CD4-positive, alpha-beta T cell treated with Interleukin-2 at 100 ng/mL for 4 hours (primary cell): ENCODE measurements at places on chromosomes 1 and 21.

GRCh38 chr1:52917156-52917555, 4.4 kb downstream of the ECHDC2 start:
- DNase-seq: no peak

- no peak for DNase-seq
Measured at GRCh38 chr1:227219715-227220292, 98.5 kb downstream of the CDC42BPA start.

- DNase-seq: no peak
Measured at GRCh38 chr1:56646611-56647010, 1.5 kb downstream of the PRKAA2 start.

DNA sequence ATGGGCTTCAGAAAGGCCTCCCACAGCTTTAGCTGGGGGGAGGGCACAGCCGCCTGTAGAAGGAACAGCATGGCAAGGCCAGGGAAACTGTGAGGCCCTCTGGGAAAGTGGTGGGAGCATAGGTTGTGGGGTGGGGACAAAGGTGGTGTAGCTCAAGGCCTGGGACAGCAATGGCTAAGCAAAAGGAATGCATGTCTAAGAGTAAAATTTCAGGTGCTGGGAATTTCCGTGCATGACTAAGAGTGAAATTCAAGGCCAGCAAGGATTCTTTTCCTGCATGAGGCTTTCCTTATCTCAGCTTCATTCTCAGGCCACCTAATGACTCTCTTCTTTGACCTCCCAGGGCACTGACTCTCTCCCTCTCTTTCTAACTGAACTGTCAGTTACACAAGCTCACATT, 86.5 kb upstream of the WNT4 start:
- no peak for DNase-seq

DNA sequence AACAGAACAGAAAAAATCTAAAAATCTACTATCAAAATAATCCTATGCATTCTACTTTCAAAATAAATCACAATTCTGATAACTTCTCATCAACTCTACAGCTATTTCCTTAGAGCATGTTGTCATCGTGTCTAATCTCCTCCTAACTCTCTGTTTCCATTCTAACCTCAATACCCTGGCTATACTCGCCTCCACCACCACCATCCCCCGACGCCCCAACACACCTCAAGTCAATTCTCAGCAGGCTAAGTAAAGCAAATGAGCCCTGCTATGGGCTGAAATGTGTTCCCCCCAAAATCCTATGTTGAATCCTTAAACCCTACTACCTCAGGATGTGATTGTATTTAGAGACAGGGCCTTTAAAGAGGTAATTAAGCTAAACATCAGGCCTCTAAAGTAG, 34.6 kb downstream of the NRDC start:
- no peak for DNase-seq

DNA sequence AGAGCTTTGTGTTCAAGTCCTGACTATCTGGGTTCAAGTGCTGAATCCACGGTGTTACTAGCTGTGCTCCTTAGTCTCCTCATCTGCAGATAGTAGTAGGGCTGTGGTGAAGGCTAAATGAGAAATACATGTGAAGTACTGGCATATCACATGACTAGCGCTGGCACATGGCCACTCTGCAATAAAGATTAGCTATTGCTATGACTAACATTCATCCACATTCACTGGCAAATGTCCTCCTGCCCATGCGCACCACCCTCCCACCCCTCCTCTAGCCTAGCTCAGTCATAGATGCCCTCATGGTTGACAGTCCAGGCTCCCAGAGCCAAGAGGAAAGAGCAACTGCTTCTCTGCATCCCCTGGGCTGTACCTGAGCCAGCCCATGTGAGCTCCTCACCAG, 8.5 kb upstream of the COL8A2 start:
- DNase-seq: no peak

- no peak for DNase-seq
Measured at GRCh38 chr1:154849645-154850131, 20.4 kb downstream of the KCNN3 start.

DNA sequence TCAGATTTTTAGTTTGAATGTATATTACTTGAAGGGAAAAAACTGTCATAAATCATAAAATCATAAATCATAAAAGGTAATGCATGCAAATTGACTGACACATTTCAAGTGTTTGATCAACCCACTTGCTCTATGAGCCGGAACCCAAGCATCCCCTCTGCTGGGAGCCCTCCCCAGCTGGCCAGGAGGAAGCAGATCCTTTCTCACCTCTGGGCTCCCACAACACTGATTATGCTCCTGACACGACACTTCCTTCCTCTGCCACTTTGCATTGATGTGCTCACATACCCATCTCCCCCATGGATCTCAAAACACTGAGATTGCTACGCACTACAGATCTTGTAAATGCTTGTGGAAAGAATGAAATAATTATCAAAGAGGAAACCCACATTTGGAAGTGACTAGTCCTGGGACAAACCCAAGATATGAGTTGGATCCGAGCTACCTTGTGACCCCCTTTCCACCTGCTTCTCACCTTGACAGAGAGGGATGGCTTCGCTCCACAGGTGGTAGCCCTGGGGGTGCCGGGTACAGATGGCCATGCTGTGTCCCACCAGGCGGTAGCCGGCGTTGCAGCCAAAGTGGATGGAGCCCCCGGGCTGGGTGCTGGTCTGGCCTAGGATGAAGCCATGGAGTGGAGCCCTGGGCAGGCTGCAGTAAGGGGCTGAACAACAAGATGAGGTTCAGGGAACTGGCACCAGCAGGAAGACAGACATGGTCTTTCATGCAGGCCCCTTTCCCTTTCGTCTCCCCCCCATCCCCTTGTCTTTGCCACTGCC, 104.6 kb downstream of the ZSCAN20 start:
- DNase-seq: no peak

GRCh38 chr1:88529581-88529980, 154.5 kb upstream of the PKN2 start:
- DNase-seq: no peak

DNA sequence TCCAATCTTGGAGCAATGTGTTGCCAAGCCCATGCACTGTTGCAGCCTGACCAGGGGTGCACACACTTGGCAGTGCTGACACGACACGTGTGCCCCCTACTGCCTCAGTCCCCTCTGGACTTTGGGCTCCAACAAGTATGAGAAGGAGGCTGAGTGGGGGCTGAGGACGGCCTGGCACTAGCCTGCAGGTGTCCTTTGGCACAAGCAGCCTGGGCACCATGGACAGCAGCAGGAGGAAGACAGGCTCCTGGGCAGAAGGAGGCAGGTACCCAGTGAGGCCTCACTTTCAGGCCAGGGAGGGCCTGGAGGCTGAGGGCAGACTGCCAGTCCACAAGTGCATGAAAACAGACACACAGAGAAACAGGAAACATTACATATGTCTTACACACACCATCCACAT, 1702.9 kb upstream of the B3GALT2 start:
- no peak for DNase-seq

DNA sequence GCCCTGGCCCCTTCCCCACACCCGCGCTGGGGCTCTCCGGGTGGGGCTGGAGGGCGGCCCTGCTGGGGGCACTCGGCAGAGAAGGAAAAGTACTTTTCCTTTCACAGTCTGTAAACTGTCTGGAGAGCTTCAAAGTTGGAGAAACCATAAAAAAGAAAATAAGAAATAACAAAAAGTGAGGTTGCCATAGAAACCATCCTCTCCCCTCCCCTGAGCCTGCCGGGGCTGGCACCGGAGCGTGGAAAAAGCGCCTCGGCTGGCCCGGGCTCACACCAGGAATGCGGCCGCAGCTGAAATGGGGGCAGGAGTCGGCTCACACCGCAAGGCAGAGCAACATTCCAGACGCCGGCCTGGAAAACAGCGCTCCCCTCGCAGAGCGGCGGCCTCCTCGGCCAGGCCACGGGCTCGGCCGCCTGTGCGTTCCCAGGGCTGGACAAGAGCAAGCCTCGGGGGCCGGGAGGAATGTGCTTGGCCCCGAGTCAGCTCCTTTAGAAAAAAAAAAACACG, 69.2 kb downstream of the MORN1 start:
- DNase-seq: no peak

GRCh38 chr21:28568692-28569091, 424.0 kb downstream of the LTN1 start:
- no peak for DNase-seq

- DNase-seq: no peak
Measured at GRCh38 chr1:12300706-12301105, 70.9 kb downstream of the VPS13D start.

DNA sequence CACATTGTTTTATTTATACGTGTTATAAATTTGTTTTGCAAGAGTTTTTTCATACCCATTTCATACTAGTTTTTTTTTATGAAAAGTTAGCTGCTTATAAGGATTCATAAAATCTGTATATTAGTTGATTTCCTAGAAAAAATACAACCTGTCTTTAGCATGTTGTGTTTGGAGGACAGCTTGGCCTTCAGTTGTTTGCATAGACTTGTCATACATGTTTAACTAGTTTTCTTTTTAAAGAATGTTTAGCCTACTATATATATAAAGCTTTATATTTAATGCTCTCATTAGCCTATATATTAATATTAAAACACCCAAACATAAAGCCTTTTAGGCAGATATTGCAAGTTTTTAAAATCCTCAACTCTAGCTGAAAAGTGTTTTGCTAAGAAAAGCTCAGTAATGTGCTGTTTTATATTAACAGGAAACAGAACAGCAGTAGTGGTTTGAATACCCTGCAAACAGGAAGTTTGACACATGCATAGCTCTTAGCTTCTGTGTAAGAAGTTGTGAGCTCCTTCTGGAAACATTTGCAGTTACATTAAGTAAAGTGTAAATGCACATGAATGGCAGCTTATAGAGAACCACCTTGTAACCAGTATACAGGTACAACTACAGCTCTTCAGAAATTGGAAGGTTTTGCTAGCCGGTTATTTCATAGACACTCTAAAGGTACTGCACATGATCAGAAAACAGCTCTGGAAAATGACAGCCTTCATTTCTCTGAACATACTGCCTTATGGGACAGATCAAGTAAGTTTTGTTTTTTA, at the start of gene PRKACB:
Gene PRKACB, plus strand, starts transcription at position 476 of the 770 bp plus-strand sequence. Its CDS starts 91 bp downstream, at position 567.
- peak; percentile 80 for DNase-seq

DNA sequence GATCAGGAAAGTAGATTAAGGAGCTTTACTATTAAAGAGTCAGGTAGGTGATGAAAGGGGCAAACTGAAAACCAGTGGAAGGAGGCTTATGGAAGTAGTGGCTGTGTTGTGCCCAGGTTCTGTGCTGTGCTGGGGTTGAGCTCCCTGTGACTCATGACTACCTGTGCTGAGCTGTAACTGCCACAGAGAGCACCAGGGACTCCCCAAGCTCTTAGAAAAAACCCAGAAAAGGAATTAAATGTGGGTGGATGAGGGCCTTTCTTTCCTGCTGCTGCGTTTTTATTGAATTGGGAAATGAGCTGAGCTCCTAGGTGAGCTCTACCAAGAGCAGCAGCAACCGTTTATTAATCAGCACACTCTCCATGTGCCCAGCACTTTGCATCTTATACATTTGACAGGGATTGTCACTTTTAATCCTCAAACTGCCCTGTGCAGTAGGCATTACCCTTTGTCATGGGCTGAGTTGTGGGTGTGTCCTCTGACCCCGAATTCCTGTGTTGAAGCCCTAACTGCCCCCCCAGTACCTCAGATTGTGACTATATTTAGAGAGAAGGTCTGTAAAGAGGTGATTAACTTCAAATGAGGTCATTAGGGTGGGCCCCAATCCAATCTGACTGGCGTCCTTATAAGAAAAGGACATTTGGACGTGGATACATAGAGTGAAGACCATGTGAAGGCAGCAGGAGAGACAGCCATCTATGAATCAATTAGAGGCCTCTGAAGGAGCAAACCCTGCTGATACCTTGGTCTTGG, 65.4 kb downstream of the AK4 start:
- no peak for DNase-seq

GRCh38 chr21:20302084-20302483, 696.1 kb upstream of the NCAM2 start:
- DNase-seq: no peak

DNA sequence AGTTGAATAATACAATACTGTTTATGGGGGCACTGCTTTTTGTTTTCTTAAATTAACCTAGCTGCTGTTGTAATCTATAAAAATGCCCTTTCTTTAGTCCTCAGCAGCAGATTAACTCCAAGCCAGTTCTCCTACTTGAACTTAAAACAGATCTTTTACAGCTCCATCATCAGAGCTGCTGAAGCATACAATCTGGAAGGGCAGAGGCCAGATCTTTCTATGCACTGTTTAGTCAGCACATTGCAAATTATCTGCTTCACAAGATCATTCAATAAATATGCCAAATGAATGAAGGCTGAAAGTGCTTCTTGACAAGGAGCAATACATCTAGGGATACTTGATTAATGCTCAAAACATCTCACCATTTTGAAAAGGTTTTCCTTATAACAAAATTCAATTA, 115.8 kb downstream of the PLPPR5 start:
- DNase-seq: no peak

DNA sequence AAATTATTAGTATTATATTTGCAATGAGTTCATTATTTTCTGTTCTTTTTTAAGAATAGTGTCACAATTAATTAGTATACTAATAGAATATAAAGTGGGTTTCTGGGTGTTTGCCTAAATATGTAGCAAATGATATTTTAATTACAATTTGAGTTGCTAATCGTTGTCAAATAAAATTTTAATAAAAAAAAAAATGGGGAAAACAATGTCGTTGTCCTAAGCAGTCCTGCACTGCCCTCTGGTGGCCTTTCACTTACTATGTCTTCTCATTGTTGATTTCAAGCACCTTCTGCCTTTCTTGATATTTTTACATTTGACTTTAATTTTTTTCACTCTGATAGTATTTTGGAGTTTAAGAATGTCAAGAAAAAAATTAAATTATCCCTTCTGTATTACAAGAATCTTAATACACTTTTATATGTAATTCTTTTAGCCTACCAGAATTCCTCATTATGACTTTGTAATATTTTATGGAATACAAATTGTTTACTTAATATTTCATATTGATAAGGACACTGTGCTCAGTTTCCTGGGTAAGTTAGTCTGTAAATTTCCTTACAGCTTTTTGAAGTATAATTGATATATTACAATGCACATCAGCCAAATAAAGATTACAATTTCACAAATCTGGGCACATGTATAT, 104.5 kb upstream of the FMN2 start:
- DNase-seq: peak; percentile 5

DNA sequence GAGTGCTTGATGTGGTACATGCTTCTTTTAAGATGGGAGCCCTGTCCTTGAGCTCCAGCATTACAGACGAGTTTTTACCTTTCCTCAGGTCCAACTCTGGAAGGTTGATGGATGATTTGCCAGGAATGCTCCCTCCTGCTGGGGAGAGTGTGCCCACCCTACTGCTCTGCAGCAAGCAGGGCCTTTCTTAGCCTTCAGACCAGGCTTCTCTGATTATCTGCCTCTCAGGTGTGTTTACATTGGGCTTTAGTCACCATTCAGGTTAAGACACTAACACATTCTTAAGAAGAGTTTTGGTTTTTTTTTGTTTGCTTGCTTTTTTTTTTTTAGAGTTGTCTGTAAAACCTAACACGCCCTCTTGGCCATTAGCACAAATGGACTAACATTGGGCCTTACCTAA, 301.8 kb downstream of the KCNT2 start:
- DNase-seq: no peak

- no peak for DNase-seq
Measured at GRCh38 chr1:238960071-238960470, 426.3 kb upstream of the CHRM3 start.

GRCh38 chr21:33412832-33413519, 9.8 kb downstream of the IFNGR2 start:
- no peak for DNase-seq
